Smooth muscle cell of the brain vasculature (primary cell): ENCODE measurements at places on chromosomes 16 and 17.

DNA sequence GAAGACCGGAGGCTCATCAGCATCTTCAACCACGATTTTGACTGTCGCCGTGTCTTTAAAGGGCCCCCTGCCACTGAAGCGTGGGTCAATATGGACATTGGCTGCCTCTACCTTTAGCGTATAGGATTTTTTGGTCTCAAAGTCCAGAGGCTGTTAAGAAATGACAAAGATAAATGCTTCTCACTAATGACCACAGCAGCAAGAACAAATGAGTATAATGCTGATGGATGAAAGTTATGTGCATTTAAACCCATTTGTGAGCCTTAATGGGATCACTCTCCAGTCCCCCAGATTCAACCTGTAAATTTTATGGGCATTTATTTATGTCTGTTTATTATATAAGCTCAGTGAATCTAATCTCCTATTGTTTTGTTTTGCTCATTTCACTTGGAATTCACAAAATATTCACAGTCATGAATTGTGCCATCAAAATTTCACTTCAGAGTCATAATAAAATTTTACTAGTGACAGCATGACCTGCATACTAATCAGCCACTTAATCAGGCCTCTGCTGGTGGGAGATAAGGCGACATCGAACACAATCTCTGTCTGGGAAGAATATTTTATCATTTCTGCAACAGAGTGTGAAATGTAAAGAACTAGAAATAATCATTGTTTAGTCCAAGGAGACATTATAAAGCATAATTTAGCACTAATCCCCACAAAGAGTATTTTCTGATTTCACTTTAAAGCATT lies 218.5 kb downstream of the CDH8 start:
- DNase-seq = no peak

DNA sequence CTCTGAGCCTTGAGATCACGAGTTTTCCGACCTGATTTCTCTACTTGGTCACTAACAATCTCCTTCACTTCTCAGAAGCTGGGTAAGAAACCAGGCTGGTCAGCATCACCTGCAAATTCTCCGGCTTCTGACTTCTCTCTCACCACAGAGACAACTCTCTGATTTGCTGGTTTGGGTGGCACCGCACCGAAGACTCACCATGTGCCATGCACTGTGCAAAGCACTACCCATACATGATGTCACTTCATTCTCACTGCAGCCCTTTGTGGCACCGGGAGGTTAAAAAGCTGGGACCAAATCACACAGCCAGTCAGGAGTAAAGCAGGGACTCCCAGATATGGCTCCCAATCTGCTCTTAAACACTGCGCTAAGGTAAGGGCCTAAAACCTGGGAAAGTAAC lies 647 bp downstream of the VAC14 start:
- DNase-seq = no peak

- no peak for DNase-seq
These were observed 13.3 kb downstream of the CAVIN1 start for GRCh38 chr17:42409523-42410318.

GRCh38 chr16:30395155-30395991 lies at the start of gene ZNF48:
TSS of gene ZNF48 (plus strand) at chr16:30395420. CDS start at chr16:30395795, 375 bp downstream.
- peak; percentile 77 for DNase-seq

DNA sequence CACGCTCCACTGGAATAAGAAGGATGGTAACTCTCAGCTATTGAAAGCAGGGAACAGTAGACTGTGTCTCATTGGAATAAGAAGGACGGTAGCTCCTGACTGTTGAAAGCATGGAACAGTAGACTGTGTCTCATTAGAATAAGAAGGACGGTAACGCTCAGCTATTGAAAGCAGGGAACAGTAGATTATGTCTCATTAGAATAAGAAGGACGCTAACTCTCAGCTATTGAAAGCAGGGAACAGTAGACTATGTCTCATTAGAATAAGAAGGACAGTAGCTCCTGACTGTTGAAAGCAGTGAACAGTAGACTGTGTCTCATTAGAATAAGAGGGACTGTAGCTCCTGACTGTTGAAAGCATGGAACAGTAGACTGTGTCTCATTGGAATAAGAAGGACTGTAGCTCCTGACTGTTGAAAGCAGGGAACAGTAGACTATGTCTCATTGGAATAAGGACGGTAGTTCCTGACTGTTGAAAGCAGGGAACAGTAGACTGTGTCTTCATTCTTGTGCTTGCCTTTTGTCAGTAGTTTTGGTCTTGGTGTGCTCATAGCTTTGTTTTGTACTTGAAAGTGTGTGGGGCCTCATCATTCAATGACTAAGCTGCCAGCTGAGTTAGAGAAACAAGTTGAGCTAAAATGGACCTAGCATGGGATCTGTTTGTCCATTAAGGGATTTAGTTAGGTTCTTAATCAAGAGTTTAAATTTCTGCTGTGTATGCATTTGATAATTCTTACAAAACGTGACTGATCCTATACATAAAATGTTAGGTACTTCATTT lies 58.5 kb downstream of the BANP start:
- DNase-seq = no peak

GRCh38 chr17:81964081-81964849 lies 3.3 kb upstream of the NOTUM start:
- DNase-seq = no peak

GRCh38 chr16:19284207-19284606 lies 1.3 kb upstream of the CLEC19A start:
- no peak for DNase-seq

- DNase-seq = no peak
These were observed 2.6 kb downstream of the OVCA2 start for GRCh38 chr17:2044263-2044894.

GRCh38 chr17:73030995-73031394 lies 61.5 kb downstream of the SLC39A11 start:
- no peak for DNase-seq
